Activated CD4-positive, alpha-beta T cell treated with anti-CD3 and anti-CD28 coated beads for 1 hour (primary cell): ENCODE measurements at places on chromosomes 1 and 21.

DNA sequence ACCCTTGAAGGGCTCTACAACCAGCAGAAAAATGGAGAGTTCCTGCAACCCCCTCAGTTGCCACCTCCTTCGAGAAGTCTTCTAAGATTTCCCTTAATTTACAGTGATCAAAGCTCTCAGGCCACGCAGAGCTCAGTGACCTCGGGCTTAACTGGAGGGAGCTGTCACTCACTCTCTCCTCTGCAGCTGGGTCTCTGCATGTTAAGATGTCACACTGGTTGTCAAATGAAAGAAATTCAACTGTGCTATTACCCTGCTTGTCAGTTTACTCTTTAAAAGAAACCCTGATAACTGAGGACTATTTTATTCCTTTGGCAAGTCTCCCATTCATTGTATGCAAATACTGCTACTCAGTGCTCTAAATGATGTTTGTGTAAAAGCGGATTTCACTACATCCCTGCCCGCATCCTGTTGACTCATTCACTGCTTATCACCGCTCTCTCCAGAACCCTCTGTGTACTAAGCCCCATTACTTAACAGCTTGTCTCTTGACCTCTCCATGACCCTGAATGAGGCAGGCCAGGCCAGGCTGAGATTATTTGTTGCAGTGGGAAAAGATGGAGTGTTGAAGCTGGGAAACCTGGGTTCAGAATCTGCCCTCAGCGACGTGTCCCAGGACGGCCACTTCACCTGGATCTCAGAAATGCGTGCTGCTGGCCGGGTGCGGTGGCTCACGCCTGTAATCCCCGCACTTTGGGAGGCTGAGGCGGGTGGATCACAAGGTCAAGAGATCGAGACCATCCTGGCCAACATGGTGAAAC is 13.7 kb downstream of the DHRS3 start:
- peak; percentile 47 for DNase-seq

- no peak for DNase-seq
These were observed 318 bp downstream of the ALDH4A1 start for GRCh38 chr1:18901952-18902522.

DNA sequence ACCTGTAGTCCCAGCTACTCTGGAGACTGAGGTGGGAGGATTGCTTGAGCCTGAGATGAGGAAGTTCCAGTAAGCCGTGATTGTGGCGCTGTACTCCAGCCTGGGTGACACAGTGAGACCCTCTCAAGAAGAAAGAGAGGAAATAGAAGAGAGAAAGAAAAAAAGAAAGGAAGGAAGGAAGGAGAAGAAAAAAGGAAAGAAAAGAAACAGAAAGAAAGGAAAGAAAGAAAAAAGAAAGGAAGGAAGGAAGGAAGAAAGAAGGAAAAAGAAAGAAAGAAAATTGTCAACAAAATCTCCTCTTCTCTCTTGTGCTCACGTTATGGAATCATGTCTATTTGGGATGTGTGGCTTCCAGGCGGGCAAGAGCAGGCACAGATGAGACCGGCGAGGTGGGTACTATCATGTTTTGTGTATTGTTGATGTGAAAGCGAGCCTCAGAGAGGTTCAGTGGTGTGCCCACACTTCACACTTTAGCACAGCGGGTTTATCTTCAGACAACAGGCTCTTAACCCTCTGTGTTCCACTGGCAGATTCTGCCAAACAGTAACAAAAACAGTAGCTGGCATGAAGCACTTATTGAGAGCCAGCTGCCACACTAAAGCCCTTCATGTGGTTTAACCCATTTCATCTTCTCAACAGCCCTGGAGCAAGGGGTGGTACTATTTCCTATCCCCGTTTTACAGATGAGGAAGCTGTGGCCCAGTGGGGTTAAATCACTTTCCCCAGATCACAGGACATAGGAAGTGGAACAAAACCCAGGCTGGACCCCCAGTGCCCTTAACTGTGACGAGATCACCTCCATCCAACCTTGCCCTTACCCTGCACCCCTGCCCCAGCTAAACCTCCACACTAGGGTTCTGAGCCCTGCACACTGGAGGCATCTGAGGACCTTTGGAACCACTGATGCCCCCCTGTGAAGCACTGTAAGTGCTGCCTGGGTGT is 94.7 kb upstream of the TARDBP start:
- DNase-seq, result no peak

DNA sequence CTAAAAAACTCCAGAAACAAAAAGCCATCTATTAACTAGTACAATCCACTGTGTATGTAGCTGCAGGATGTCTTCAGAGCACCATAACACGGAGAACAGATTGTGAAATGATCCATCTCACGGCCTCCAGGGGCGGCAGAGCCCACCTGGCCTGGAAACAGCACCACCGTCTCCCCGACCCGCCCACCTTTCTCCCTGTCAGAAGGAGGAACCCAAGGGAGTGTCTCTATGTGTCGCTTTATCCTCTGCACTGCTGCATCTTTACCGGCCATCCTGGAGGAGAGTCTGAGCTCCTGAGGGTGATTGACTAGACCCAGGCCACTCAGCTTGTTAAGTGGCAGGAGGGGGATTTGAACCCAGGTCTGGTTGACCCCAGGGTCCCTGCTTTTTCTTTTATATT is 405.0 kb downstream of the MATN1 start:
- DNase-seq, result no peak

DNA sequence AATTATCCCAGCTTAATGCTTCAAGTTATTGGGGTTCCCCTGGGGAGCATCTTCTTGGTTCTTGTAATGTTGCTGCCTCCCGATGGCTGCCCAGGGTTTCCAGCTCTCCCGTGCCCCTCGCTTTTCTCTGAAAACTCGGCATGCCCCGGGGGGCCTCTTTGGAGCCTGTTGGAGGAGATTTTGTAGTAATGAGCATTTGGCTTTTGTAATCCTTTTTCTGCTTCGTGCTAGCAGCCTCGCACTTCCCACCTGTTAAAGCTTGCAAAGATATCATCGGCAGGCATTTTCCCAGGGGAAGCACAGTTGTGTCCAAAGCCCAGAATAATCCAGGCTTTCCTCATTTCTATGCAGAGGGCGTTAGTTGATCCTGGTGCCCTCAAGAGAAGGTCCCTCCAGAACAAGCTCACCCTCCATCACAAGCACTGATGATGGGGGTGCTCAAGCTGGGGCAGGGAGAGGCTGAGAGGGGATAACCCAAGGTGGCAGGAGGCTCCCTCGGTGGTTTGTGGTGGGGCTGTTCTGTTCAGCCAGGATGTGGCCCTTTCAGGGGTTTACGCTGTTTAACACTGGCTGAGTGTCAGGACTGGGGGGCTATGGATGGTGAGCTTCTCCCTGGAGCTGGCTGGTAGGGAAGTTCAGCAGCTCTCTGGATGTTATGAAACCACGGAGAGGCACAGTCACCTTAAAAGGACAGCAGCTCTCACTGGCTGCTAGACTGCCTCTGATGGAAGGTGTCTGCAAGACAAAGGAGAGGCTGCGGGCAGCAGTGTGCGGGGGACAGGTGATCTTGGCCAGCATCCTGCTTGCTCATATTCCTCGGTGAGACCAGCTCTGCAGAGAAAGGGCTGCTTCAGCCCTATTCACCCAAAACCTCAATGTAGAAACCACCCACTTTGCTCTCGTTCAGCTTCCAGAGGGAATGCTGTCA is 477.1 kb upstream of the VAMP3 start:
- no peak for DNase-seq

DNA sequence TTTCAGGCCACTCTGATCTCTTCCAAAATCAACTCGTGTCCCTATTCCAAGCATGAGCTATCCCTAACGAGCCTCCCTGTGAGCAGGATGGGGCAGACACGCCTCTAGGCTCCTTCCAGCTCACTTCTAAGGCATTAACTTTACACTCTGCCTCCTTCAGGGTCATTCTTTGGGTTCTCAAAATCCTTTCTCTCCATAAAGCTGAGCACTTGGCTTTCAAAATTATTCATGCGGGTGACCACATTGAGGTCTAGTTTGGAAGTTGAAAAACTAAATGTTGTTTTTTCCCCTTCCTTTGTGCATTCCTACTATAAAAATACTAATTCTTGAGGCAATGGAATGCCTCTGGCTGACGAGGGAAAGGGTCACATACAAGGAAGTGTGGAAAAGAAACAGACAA is 33.5 kb upstream of the BMP8B start:
- DNase-seq, result no peak

GRCh38 chr1:162336621-162337285 is 39.9 kb downstream of the SPATA46 start:
- no peak for DNase-seq

- no peak for DNase-seq
These were observed 2.3 kb downstream of the CRP start for GRCh38 chr1:159712080-159712479.

- DNase-seq, result no peak
These were observed 58.8 kb downstream of the WARS2 start for GRCh38 chr1:119081700-119082099.

DNA sequence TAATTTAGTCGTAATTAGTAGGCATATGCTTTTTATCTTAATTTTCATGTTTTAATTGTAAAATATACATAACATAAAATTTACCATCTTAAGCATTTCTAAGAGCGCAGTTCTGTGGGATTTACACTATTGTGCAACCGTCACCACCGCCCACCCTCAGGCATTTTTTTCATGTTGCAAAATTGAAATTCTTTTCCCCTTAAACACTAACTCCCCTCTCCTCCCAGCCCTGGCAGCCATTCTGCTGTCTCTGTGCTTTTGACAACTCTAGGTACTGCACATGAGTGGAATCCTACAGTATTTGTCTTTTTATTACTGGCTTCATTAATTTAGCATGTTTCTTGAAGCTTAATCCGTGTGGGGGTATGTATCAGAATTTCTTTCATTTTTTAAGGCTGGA is 7.8 kb downstream of the PIK3CD start:
- DNase-seq, result no peak

DNA sequence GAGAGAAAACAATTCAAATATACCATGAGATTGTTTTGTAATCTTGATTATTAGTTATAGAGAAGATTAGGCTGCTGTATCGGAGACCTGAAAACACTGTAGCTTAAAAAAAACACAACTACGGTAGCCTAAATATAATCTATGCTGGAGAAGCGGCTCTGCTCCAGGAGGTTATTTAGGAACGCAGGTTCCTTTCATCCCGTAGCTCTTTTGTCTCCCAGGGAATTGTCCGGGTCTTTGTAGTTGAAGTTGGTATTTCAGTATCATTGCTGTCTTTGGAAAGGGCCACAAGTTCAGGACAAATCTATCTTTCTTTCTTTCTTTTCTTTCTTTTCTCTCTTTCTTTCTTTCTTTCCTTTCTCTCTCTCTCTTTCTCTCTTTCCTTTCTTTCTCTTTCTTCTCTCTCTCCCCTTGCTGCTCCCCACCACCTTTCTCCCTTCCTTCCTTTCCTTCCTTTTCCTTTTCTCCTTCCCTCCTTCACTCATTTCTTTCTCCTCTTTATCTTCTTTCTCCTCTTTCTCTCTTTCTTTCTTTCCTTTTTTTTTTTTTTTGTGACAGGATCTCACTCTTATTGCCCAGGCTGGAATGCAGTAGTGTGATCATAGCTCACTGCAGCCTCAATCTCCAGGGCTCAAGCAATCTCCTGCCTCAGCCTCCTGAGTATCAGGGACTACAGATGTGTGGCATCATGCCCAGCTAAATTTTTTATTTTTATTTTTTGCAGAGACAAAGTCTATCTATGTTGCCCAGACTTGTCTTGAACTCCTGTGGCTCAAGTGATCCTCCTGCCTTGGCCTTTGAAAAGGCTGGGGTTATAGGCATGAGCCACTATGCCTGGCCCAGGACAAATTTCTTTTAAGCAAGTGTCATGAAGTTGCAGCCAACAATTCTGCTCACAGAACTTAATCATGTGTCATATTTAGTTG is 10.9 kb upstream of the NFIA start:
- no peak for DNase-seq

DNA sequence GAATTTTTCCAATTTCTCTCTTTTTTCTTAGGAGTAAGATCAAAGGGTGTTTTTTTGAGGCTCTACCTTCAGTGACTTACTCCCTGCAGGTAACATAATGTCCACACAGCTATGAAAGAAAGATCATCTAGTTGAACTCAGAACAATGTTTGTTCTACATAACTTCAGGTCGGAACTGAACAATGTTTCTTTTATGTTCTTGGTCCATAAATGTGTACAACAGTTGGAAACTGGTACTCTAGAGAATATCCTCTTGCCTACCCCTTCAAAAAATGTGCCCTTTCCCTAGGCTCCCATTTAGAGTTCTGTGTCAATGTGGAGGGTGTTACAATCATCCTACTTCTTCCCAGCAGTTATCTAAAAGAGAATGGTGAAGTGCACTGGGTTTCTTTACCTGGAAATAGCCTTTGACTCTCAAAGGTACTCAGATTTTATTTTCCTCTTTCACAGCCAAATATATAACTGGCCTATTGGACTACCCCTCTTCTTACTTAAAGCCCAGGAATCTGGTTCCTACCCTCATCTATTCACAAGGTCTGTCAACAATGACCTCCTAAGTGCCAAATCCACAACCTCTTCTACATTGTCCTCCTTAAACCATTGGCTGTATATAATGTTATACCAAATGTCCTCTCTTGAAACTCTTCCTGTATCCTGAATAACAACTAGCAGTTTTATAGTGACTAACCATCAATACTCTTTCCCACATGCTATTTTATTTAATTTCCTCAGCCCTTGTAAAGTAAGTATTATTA is 42.3 kb downstream of the CD58 start:
- DNase-seq, result no peak
